ENCODE measurements at places on chromosomes 2 and 18. TPM values are rescaled to one million over a fixed set of nuclear protein-coding genes. Genes with fewer than 3 reads are reported as not detected.

GRCh38 chr2:185984670-185985069 is 246.1 kb downstream of the FSIP2 start:
- H3K36me3 ChIP-seq = peaks cover 4% of the 10 kb centered on the region
- no peak overlapping the region for H3K4me3 ChIP-seq
- no peaks in the 10 kb centered on the region for H3K27me3 ChIP-seq
- DNase-seq = no peak

DNA sequence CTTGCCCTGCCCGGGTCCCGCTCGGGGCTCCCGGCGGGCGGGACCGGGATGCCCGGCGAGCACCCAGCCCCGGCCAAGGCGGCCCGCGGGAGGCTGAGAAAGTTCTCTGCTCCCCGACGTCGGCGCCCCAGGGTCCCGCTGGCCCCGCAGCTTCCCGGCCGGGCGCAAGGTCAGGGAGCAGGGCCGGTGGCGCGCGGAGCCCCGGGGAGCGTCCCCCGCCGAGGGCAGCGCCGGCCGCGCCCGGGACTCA is 331 bp downstream of the SERPINE2 start:
- no peak overlapping the region for H3K4me3 ChIP-seq
- no peaks in the 10 kb centered on the region for H3K27me3 ChIP-seq
- no peak overlapping the region for H3K27ac ChIP-seq
- H3K4me1 ChIP-seq = no peaks in the 10 kb centered on the region
- no peak for DNase-seq
- H3K36me3 ChIP-seq = no peaks in the 10 kb centered on the region

DNA sequence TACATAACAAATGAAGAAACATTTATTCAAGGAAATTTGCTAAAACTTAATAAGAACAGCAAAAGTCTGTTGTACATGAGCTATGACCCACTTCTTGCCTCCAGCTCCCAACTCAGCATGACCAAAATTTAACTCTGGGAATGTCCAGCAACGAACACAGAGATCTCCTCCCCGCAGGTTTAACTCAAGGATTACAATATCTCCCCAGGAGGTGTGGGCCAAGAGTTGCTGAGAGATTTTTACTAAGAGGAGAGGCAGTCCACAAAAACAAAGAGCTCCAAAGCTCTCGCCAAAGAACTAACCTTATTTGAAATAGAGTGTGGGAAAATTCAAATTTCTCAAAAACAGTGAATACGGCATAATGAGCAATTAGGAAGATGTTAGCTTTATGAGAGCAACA is 318.5 kb downstream of the GRB14 start:
- no peaks in the 10 kb centered on the region for H3K36me3 ChIP-seq
- H3K4me3 ChIP-seq = no peak overlapping the region
- DNase-seq = no peak

DNA sequence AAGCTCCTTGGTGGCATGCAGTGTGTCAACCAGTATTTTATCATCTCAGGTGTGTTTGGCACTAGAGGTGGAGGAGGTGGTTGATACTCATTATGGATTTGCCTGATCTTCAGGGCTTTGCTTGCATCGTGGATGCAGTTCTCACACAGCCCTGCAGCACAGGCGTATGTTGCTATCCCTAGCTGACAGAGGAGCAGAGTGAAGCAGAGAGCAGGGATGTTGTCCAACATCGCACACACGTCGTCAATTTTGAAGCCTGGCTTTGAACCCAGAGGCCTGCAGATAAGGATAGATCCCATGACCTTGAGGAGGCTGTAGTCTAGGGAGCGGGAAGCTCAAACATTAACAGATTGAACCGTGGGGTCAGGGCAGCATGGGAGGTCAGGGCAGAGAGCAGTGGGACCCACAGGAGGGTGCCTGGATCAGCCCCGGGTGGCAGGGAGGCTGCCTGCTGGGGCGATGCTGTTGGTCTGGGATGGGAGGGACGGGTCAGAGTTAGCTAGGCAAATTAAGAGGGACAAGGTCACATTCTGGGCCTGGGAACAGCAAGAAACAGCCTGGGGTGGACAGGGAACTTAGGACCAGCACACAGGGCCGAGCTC is 4.2 kb downstream of the RNF144A start:
- peaks cover 3% of the 10 kb centered on the region for H3K36me3 ChIP-seq
- H3K4me1 ChIP-seq = no peaks in the 10 kb centered on the region
- no peak for DNase-seq
- no peak overlapping the region for H3K27ac ChIP-seq
- no peak overlapping the region for H3K4me3 ChIP-seq
- H3K27me3 ChIP-seq = no peaks in the 10 kb centered on the region

DNA sequence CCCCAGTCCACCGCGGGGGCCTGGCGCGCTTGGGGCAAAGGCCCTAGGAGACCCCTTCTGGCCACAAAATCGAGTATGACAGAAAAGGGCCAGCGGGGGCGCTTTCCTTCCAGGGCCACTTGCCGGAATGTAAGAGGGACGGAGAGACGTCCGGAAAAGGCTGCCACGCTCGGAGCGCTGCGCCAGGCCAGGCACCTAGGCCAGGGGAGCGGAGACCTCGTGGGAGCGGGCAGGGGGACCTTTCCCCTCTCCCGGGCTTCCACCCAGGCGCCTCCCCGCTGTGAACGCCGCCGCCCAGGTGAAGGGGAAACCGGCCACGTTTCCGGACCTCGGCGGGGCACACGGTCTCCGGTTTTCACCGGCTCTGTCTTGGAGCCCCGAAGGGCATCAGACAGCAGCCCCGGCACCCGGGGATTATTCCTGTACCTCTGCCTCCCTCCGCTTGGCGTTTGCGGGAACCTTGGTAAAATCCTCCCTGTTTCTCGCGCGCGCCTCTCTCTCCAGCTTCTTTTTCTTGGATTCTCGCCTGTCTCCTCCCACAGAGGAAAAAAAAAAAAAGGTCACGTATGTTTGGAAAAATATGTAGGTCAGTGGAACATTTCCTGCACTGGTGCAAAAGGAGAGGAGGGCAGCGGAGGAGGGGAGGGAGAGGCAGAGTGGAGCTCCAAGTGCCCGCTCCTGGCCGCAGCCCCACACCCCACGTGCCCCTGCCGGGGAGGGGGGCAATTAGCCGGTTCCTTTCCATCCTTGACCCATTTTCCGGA is 1.2 kb upstream of the NPAS2 start:
- no peaks in the 10 kb centered on the region for H3K36me3 ChIP-seq
- H3K4me3 ChIP-seq = peak overlapping the region; percentile 58
- peaks cover 28% of the 10 kb centered on the region for H3K27me3 ChIP-seq
- peak; percentile 71 for DNase-seq

GRCh38 chr2:30191107-30191506 is 40.2 kb upstream of the LBH start:
- H3K36me3 ChIP-seq = no peaks in the 10 kb centered on the region
- no peak overlapping the region for H3K27ac ChIP-seq
- H3K27me3 ChIP-seq = no peaks in the 10 kb centered on the region
- no peak overlapping the region for H3K4me3 ChIP-seq
- DNase-seq = no peak

DNA sequence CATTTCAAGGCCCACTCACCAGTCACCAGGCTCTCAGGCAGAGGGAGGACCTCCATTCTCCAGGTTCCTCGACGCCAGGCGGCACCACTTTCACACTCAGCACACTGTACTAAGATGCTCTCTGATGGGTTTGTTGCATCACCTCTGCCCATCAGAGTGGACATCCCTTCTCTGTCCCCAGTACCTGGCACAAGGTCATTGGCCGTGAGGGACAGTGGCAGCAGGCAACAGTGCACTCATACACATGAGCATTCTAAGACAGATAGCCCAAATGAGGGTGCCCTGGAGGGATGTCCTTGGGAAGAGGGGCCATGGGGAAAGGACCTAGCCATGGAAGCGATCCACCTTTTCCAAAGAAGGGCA is 3.0 kb upstream of the ADRA2B start:
- peaks cover 8% of the 10 kb centered on the region for H3K36me3 ChIP-seq
- no peak overlapping the region for H3K27ac ChIP-seq
- H3K4me3 ChIP-seq = no peak overlapping the region
- no peak for DNase-seq
- H3K4me1 ChIP-seq = no peaks in the 10 kb centered on the region

- no peak overlapping the region for H3K4me3 ChIP-seq
- DNase-seq = no peak
- H3K4me1 ChIP-seq = no peaks in the 10 kb centered on the region
Observed at GRCh38 chr18:59085797-59086196, 53.9 kb upstream of the SEC11C start.

DNA sequence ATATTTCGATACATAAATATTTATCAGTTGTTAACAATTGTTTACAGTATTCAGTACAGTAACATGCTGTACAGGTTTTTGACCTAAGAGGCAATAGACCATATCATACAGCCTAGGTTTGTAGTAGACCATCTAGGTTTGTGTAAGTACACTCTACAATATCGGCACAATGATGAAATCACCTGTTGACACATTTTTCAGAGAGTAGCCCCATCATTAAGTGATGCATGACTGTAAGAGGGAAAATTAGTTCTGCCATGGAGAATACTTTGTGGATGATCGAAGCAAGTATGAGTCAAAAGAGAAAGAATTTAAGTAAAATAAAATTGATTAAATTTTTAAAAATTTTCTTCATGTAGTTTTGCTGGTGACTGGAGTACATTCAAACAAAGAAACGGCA is 32.6 kb downstream of the VIT start:
- H3K4me1 ChIP-seq = no peaks in the 10 kb centered on the region
- H3K36me3 ChIP-seq = peaks cover 1% of the 10 kb centered on the region
- no peak for DNase-seq
- no peak overlapping the region for H3K27ac ChIP-seq

- H3K4me1 ChIP-seq = no peaks in the 10 kb centered on the region
- H3K4me3 ChIP-seq = no peak overlapping the region
- peaks cover 5% of the 10 kb centered on the region for H3K36me3 ChIP-seq
- no peak overlapping the region for H3K27ac ChIP-seq
- DNase-seq = no peak
Observed at GRCh38 chr2:27901234-27901633, 10.7 kb downstream of the BABAM2 start.

- H3K36me3 ChIP-seq = no peaks in the 10 kb centered on the region
- H3K4me1 ChIP-seq = no peaks in the 10 kb centered on the region
- no peak for DNase-seq
- H3K27ac ChIP-seq = no peak overlapping the region
- no peak overlapping the region for H3K4me3 ChIP-seq
- no peaks in the 10 kb centered on the region for H3K27me3 ChIP-seq
Observed at GRCh38 chr2:239212929-239213642, 187.7 kb downstream of the HDAC4 start.

- no peaks in the 10 kb centered on the region for H3K36me3 ChIP-seq
- H3K4me3 ChIP-seq = no peak overlapping the region
- peaks cover 2% of the 10 kb centered on the region for H3K4me1 ChIP-seq
- no peaks in the 10 kb centered on the region for H3K27me3 ChIP-seq
Observed at GRCh38 chr2:215019085-215019484, 119.3 kb downstream of the ABCA12 start.

LINC00305 gene
- not detected for total RNA-seq

SLC5A7 gene
- total RNA-seq = not detected

NHEJ1 gene
- 19.7 TPM for total RNA-seq

POU3F3 gene
- total RNA-seq = not detected

DYNAP gene
- 2.3 TPM for total RNA-seq

SGPP2 gene
- not detected for total RNA-seq

OBSL1 gene
- total RNA-seq = 140 TPM
